ENCODE measurements at places on chromosomes 3 and 15. TPM values are rescaled to one million over a fixed set of nuclear protein-coding genes. Genes with fewer than 3 reads are reported as not detected.

PRTG gene
- under 0.01 TPM for total RNA-seq

ARPIN gene
- 5.1 TPM for total RNA-seq

CSPG4 gene
- 2.7 TPM for total RNA-seq

ARL6IP5 gene
- 97.0 TPM for total RNA-seq

ITIH1 gene
- total RNA-seq = not detected

CDHR4 gene
- total RNA-seq = not detected

CYP1A2 gene
- not detected for total RNA-seq

TBC1D21 gene
- total RNA-seq = not detected

TUSC7 gene
- not detected for total RNA-seq

SCN5A gene
- total RNA-seq = not detected

SAXO2 gene
- 3.1 TPM for total RNA-seq

FOXB1 gene
- not detected for total RNA-seq
